ENCODE measurements at places on chromosomes 2 and 18.

DNA sequence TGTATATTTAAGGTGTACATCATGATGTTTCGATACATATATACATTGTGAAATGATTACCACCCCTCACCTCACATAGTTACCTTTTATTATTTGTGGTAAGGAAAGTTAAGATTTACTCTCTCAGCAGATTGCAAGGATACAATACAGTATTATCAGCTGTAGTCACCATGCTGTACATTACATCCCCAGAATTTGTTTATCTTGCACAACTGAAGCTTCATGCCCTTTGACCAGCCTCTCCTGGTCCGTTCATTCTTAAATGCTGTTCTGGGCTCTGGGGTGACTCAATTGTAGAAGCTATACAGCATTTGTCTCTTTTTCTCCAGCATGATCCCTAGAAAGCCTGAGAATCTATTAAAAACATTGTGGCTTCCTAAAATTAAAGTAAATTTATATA, 90.8 kb downstream of the PTPRM start:
- no peak for DNase-seq

DNA sequence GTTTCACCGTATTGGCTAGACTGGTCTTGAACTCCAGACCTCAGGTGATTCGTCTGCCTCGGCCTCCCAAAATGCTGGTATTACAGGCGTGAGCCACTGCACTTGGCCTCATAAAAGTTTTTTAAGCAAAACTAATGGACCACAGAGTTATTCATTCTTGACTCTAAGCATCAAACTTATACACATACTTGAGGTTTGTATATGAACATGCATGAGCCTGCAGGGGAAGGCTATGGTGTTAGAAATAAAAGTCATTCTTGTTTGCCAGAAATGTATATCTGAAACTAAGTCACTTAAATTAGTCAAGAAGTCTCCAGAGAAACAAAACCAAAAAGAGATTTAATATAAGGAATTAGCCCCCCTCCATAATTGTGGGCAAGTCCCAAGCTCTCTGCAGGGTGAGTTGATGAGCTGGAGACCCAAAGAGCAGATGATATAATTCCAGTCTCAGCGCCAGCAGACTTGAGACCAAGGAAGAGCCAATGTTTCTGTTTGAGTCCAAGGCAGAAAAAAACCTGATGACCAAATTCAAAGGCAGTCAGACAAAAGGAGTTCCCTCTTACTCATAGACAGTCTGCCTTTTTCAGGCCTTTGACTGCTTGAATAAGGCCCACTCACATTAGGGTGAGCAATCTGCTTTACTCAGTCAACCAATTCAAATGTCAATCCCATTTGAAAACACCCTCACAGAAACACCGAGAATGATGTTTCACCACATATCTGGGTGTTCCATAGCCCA, 69.0 kb upstream of the DSG1 start:
- DNase-seq, result no peak

GRCh38 chr2:1675633-1676032, 68.7 kb downstream of the PXDN start:
- DNase-seq, result no peak

DNA sequence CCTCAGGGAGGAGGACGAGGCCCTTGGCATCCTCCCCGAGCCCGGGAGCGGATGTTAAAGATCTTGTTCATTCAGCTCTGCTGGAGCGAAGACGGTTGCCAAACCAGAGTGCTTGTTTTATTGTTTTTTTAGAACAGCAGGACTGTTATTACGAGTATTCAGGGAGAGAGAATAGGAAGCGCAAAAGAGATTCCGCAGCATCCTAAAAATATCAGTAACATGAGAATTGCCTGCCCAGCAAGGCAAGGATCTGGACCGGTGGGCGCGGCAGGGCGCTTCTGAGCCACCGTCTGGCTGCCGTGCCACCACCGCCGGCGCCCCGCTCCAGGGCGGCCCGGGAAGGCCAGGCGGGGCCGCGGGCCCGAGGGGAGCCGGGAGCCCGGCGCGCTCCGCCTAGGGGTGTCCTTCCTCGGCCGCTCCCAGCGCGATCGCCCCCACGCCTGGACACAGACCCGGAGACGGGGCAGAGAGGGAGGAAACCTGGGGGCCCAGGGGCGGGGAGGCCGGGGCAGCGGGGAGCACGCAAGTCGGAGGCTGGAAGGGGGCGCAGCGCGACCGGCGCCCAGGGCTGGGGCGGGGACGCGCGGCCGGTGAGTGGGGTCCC, 843 bp downstream of the CYS1 start:
- DNase-seq, result no peak

DNA sequence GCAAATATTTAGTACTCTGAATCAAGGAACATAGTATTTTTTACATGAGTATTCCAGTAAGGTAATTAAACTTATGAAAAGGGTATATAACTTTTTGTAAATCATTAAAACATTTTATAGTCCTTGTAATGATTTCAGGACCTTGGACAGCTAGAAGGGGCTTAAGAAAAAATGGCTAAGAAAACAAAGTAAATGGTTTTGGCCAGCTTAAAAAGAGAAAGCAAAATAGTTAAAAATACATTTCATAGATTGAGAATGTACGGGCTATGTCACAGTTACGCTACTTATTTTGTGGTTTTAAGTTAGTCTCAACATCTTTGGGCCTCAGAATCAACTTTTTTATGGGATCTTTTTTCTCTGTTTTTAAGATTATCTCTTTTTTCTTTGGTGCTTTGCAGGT, 26.7 kb downstream of the POLI start:
- no peak for DNase-seq

All from immature natural killer cell (primary cell).